CD4-positive, alpha-beta memory T cell (primary cell): ENCODE measurements at places on chromosomes 7 and 10.

- no peak for DNase-seq
Observed at GRCh38 chr10:103832806-103833205, 22.6 kb downstream of the SH3PXD2A start.

- DNase-seq, result no peak
Observed at GRCh38 chr7:65462148-65462716, 88.6 kb downstream of the ZNF92 start.

DNA sequence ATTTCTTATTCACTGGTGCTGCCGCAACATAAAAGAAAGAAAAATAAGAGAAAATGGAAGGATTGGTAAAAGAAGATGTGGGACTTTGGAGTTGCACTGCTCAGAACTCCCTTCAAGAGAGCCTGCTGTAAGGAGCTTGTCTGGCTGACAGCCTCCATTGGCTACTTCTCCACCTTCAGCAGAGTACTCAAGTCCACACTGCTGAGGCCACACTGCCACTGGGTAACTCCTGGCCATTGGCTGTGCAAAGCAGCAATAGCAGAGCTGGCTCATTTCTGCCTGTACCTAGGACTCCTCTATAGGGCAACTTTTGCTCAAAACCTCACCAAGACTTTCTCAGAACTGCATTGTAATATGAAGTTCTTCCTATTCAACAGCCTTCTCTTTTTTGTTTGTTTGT lies 38.7 kb upstream of the PCLO start:
- DNase-seq, result no peak

DNA sequence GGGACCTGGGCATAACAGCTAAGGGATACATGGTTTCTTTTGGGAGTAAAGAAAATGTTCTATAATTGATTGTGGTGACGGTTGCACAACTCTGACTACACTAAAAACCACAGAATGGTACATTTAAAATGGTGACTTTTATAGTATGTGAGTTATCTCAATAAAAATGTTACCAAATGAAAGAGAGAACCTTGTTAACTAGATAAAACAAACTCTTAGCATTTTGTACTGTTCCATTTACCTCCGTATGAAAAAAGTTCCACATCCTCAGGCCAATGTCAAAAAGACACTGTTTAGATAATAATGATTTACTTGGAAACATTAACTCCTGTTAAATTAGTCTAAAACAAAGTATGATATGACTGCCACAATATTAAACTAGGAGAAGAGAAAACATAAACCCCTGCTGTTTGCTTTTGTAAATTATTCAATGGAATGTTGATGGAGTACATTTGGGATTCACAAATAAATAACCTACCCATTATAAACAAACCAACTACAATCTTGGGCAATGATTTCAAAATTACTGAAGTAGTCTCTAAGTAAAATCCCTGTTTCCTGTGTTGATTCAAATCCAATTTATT lies 60.7 kb downstream of the SMURF1 start:
- DNase-seq, result no peak

GRCh38 chr10:22598478-22598877 lies 115.9 kb downstream of the PIP4K2A start:
- no peak for DNase-seq
